ENCODE measurements at places on chromosomes 11 and 22.

- DNase-seq, result no peak
Measured at GRCh38 chr11:34143048-34143447, 37.6 kb downstream of the NAT10 start.

GRCh38 chr11:15194671-15195415 lies 80.1 kb downstream of the INSC start:
- DNase-seq, result no peak

DNA sequence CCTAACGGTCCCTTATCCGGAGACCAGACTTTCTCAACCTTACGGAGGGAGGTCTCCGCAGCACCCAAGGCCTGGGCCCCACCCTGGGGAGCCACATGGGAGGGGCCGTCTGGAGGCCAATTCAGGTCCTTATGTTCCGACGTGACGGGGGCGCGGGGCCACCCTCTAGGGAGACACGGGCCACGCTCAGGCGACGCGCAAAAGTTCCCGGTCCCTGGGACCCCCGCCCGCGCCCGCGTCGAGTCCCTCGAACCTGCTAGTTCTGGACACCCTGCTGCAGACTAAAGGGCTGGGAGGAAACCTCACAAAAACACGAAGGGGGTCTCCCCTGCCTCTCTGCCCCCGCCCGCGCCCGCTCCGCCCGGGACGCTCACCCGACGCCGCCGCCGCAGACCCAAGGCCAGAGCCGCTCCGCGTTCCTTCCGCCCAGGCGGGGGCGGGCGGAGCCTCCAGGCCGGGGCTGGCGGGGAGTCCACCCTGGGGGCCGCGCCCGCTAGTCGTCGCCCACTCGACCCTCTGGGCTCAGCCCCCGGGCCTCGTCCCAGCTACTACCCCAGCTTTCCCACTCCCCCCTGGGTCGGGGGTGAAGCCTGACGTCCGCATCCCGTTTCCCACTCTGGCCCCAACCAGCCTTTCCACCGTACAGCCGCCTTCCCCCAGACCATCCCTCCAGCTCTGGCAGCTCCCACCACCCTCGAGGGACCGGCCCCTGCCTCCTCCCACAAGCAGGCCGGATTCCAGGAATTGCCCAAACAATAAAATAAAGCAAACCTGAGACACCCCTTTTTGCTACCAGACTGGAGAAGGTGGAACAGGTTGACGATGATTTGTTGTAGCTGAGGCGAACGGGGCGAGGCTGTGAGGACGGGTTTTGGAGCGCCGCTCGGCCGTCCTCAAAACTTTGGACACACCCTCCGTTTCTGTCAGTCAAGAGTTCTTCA lies 2.7 kb downstream of the RNH1 start:
- DNase-seq, result no peak

GRCh38 chr11:27972522-27973170 lies 135.3 kb downstream of the KIF18A start:
- DNase-seq, result no peak

DNA sequence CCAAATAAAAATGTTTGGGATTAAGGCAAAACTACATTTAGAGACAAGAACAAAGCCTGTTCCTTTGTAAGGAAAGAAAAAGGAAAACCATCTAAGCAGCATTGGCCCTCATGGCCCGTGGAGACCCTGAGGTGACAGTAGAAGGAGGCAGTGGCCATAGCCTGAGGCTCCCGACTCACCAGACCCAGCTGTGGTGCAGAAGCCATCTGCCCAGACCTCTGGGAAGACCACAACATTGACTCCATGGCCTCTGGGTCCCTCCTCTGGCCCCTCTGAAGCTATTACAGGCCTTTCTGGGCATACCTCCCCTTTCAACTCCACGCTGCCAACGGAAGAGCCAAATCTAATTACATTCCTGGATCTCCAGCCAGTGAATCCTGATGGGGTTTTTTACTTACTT lies 6.4 kb downstream of the PRAME start:
- DNase-seq, result no peak
